Central memory CD4-positive, alpha-beta T cell (primary cell): ENCODE measurements at places on chromosomes 2 and 18.

- DNase-seq, result no peak
Observed at GRCh38 chr2:181441670-181442069, 15.5 kb upstream of the ITGA4 start.

DNA sequence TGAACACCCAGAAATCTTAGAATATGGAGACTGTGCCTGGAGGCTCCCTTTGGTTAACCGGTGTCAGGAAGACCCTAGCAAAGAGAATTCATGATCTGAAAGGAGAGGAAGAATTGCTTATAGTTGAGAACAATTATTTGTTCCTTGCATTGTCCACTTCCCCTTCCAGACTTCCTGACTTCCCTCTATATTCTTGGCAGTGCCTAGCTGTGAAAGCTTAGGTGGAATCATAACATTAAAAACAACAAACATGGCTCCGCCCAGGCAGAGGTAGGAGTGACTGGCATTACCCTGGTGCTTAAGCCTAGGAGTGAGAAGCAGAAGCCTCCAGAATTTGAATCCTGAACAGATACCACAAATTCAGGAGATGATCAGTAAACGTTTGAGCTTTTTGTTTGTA, 1.9 kb downstream of the TTL start:
- no peak for DNase-seq

DNA sequence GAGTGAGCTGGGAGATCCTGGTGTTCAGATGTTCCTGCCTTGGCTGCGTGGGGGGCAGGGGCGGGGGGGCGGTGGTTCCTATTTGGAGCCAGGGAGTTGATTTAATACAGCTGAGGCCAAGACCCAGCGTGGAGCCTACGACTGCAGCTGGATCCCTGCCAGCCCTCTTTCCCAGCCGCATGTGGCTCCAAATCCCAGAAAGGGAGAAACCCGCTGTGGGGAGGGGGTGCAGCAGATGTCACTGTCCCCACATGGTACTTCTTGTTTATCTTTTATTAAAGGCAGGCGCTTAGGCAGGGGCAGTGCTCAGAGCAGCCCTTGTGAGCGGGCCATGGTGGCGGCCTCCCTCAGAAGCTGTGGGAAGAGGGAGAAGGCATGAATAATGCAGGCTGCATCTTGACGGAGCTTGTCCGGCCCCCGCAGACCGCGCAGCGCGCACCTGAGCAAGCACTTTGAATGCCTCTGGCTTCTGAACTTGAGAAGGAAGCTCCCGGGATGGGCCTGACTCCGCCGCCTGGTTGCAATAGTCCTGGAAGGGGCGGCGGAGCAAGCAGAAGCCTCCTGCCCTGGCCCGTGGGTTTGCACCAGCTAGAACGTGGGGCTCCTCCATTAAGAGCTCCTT, 112.1 kb downstream of the GLI2 start:
- DNase-seq, result no peak

- DNase-seq, result no peak
Observed at GRCh38 chr2:101267671-101268656, 15.3 kb downstream of the CNOT11 start.

GRCh38 chr2:133571249-133571648, 3.0 kb upstream of the NCKAP5 start:
- no peak for DNase-seq

GRCh38 chr2:241309684-241310117, 5.8 kb downstream of the HDLBP start:
- peak; percentile 71 for DNase-seq

GRCh38 chr2:222943820-222944219, 83.0 kb downstream of the ACSL3 start:
- DNase-seq, result no peak

DNA sequence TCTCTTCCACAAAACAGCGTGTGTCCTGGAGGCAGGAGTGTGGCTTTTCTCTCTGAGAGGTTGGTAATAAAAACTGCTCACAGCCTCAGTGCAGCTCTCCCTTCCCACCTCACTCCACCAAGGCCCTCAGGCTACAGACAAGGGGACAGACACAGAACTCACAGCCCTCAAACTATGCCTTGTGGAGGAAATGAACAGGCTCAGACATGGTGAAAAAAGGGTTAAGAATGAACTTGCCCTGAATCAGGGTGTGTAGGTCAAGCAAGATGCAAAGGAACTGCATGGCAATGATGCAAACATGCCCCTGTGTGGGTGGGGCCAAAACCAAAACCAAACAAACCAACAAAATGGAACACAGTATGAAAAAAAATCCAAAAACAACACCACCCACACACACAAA, 125.8 kb downstream of the GALNT14 start:
- DNase-seq, result no peak

DNA sequence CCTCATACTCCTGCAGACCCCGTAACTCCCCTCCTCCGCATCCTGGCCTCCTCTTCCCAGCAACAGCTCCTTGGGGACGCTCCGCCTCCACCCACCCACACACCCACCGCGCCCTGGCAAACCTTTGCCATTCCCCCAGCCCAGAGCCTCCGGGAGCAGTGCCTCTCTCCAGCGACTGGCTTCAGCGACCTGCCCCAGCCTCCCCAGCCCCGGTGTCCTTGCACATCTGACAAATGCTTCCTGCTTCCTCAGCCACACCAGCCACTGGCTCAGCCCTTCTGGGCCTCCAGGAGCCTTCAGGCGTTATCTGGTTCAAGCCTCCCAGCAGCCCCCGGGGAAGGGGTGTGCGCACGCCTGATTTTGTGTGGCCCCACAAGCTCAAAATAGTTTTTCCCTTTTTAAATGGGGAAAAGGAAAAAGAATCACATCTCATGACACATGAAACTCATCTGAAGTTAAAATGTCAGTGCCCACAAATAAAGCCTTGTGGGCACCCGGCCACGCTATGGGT, 14.2 kb downstream of the ESPNL start:
- DNase-seq, result no peak

DNA sequence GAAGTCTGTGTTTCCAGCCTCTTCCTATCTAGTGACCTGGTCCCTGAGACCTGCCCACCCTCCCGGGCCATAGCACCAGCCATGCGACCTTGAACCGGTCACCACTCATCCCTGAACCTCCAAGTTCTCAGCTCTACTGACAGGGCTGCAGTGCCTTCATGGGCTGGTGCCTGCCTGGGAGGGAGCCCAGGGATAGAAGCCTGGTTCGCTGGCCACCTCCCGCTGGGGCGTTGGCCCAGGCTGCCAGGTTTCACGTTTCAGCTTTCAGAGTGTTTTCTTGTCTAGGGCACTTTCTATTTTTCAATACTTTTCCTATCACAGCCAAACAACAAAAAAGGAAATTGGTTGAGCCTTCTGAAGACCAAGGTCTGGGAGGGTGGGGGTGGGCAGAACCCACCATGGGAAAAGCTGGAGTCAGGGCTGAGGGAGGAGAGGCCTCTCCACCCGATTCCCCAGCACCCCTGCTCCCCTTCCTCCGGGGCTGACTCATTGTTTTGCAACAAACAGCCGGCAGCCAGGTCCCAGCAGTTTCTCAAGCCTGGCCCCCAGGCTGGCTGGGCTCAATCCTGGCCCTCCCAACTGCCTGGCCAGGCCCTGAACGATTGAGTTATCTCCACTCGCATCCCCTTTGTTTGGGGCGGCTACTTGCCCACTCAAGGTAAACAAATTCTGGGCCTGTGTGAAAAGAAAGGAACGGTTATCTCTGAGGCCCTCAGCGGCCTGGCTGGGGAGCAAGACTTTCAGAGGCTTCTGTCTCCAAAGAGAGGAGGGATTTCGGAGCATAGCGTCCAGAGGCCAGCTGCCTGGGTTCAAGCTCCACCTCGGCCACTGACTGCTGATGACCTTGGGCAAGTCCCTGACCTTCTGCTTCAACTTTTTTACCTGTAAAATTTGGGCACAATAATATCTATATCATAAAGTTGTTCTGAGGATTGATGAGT, 47.5 kb downstream of the ZFP36L2 start:
- no peak for DNase-seq

DNA sequence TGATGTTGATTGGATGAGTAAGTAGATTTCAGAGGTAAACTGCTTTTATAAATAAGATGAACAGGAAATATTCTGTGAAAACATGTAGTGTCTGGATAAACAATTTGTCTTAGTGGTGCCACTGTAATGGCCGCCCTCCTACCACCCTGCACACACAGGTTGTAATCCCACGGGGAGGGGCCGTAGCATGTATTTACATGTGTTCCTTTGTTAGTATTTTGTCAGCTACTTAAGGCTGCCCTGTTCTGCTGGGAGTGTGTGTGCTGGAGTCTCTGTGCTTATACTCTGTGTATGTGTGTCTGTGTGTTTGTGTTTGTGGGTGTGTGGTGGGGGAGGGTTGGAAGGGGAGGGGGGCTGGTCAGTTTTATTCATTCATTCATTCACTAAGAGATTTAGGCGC, 5.1 kb downstream of the TSHZ1 start:
- DNase-seq, result no peak

DNA sequence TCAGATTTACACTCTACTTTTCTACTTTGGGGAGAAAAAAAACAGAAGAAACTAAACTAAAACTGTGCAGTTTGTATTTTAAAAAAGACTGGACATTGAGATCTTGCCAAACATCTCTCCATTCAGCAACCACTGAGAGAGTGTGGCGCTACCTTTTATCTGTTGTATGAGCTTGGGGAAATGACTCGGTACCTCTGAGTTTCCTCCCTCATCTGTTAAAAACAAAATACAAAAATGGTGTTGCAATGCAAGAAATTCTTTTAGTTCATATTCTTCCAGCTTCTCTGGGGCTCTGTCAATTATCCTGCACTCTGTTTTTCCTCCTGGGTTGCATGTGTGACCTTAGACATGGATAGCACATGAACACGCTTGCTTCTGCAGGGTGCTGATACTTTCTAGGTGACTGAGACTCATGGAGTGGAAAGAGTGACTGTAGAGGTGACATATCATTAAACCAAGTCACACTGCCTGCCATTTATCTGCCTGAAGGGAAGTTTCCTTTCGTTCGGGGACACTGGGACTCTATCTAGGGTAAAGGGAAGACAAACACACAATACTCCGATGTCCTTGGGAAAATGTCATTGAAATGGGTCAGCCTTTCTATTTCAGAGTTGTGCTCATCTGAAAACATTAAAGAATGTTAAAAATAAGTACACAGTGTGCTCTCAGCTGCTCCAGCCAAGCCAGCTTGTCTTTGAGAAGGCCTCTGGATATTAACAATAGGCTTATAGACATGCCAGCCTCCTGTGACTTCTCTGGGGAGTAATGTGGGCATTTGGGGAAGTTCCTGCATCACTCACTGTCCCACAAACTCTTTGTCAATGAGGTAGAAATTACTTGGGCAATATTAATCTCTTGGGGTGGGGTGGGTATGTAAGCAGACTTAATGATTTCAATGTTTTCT, 91.4 kb downstream of the TRIB2 start:
- DNase-seq, result no peak

DNA sequence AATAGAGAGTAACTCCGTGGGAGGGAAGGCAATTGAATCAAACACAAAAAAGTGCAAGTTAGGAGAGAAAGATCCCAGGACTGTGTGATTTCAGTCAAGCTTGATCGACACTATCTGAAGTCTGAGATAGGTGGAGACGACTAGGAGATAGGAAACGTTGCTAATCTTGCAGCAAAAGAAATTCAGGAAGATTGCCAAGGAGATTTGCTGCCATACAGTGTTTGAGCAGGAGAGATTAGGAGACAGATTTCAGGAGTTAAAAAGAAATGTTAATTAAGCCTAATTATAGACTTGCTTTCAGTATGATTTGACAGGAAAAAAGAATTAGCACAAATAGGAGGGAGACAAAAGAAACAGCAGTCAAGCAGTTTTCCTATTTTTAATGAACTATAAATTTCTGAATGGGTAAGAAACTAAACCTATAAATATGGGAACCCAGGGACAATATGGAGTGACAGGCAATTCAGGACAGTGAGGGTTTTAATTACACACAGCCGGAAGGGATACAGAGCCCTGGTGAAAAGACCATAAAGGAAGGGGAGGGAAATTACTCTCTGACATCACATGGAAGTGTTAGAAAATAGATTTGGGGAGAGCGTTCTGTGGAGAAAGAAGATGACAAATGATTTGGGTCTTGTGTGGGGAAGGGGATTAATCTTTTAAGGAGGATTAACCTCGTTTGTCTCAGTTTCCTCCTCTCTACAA, 72.6 kb downstream of the SUCLG1 start:
- no peak for DNase-seq

GRCh38 chr2:234747833-234748559, 203.8 kb upstream of the SH3BP4 start:
- no peak for DNase-seq

GRCh38 chr2:175251425-175252041, 70.0 kb upstream of the ATP5MC3 start:
- no peak for DNase-seq

DNA sequence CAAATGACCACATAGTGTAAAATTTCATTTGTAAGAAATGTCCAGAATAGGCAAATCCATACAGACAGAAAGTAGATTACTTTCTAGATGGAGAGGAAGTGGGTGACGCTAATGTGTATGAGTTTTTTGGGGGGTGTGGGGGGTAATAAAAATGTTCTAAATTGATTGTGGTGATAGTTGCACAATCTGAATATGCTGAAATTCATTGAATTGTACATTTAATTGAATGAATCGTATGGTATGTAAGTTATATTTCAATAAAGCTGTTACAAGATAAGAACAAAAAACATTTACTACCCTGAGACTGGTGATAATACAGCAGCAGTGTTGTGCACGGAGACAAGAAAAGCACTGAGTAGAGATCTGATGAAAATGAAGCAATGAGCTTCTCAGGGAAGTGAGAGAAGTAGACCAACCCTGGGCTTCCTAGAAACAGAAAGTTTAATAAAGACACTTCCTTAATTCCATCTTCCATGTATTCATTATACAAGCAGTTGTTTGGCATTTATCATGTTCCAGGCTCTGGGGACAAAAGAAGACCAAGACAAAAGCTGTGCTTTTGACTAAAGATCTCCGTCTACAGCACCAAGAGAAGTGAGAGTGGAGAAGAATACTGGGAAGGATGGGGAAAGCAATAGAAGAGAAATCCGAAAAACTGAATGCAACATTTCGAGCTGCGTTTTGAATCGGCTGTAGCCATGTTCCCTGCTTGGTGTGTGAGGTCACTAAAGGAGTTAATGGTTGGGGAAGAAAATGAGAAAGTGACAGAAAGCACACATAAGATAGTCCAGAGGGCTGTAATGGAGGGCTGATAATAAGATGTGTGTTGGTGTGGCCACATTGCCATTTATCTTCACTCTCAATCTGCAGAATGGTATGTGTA, 1.8 kb upstream of the PDE11A start:
- no peak for DNase-seq

DNA sequence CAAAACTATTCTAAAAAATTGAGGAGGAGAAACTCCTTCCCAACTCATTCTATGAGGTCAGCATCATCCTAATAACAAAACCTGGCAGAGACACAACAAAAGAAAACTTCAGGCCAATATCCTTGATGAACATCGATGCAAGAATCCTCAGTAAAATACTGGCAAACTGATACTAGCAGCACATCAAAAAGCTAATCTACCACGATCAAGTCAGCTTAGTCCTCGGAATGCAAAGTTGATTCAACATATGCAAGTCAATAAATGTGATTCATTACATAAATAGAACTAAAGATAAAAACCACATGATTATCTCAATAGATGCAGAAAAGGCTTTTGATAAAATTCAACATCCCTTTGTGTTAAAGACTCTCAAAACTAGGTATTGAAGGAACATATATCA, 63.1 kb downstream of the EHBP1 start:
- no peak for DNase-seq
